ENCODE measurements at places on chromosomes 6 and 20.

DNA sequence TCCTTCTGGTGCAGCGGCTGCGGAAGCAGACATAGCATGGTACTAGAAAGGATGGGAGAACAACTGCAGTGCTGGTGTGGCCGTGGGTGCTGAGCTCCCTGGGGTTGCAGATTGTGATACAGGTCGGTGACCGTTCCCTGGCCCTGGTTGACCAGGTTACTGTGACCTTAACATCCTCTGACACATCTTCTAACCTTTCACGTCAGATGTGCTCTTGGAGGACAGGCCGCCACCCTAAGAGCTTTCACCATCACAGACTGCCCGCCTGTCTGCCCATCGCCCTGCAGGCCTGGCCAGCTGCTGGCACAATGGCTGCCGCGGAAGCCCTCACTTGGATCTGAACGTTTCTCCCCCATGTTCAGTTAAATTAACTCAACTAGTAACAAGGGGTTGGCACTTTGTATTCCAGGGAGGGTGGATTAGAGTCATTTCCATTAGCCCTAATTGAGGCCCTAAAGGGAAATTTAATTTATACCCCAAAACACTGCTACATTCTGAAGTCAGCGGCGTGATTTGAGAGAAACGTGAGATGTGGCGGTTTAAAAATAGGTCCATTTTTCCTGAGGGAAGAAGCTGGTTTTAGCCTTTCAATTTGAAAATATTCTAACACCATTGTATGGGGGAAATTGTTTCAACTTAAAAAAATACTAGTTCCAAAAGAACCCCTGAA, 443.9 kb upstream of the CDH4 start:
- no peak for DNase-seq

GRCh38 chr6:64083261-64083660, 447.7 kb downstream of the PHF3 start:
- DNase-seq: no peak

GRCh38 chr20:10540636-10541493, 105.8 kb downstream of the SLX4IP start:
- DNase-seq: no peak

- no peak for DNase-seq
Observed at GRCh38 chr20:63062188-63063140, 55.7 kb upstream of the BHLHE23 start.

DNA sequence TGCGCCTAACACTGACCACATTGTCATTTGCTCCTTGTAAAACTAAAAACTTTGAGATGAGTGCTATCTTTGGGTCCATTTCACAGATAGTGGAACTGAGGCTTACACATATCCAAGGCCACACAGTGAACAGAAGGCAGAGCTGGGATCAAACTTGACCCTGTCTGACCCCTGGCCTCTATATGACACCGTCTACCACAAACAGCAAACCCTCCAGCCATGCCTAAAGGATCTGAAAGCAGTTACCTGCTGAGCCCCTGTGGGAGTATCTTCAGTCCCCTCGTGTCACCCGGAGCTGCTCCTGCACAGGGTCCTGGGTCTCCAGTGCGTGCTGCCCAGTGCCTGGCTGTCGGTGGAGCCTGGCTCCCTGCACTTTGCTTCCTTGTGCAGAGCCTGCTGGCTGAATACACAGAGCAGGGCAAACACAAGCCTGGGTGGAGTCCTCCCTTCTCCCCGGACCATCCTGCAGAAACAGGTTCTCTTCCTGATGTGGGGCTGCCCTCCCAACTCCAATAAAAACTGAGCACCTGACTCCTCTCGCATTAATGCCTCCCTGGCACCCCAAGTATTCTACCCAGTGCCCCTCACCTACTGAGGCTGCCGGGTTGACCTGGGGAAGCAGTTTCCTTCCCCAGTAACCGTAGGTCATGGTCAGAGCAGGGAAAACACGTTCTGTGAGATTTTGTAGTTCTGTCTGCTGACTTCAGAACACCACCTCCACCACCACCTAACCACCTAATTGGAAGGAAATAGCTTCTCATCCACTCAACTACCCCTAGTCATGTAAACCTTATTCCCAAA, at the start of gene BCAS1:
TSS of gene BCAS1 (minus strand) at position 408 of the 801 bp plus-strand sequence. CDS start 11,876 bp downstream, outside the sequence.
- no peak for DNase-seq

GRCh38 chr6:139161817-139162284, 27.0 kb downstream of the HECA start:
- peak; percentile 53 for DNase-seq

GRCh38 chr6:16179970-16180431, 51.1 kb downstream of the MYLIP start:
- no peak for DNase-seq

- DNase-seq: no peak
Observed at GRCh38 chr6:167091026-167091804, 31.7 kb upstream of the CCR6 start.

DNA sequence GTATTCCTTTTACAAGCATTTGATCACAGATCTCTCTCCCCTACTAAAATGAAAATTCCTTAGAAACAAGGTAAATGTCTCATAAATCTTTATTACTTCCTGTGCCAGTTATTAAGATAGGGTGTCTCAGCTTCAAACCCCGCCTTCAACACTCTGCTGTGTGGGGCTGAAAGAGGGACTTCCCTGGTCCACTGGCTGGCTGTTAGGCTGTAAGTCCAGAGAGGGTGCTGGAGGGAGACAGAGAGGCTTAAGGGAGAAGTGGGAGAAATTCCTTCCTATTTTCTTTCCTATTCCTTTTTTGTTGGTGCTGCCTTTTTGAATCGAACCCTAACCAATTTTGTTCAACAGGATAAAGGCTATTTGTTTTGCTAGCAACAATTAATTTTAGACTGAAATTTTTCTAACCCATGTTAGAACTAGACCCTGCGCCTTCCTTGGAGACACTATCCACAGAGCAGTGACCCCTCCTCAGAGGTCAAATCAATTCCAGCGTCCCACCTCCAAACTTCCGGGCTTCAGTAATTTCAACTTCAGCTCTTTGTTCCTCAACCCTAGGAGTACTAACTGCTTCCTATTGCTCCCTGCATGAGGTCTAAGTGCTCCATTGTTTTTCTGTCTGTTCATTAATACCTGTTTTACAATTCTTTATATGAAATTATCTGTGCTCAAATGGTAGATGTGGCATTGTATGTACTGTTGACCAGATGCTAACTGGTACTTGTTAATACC, 207.5 kb upstream of the OPRM1 start:
- DNase-seq: no peak

DNA sequence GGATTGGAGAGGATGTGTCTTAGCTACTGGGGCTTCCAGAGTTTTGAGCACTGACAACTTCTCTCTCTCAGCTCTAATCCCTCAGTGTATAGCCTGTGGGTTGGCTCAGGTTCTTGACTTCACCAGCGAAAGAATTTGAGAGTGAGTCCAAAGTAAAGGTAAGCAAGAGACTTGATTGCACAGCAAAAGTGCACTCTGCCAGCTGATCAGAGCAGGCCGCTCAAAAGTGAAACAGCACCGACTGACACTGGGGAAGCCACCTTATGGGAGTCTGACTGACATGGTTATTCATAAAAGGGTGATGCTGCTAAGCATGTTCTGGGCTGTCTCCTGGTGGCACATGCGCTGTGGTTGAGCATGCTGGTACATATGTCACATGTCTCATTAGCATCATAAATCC, 389.5 kb downstream of the CBLN4 start:
- DNase-seq: no peak

- no peak for DNase-seq
Observed at GRCh38 chr6:14925699-14926026, 320.2 kb upstream of the JARID2 start.

DNA sequence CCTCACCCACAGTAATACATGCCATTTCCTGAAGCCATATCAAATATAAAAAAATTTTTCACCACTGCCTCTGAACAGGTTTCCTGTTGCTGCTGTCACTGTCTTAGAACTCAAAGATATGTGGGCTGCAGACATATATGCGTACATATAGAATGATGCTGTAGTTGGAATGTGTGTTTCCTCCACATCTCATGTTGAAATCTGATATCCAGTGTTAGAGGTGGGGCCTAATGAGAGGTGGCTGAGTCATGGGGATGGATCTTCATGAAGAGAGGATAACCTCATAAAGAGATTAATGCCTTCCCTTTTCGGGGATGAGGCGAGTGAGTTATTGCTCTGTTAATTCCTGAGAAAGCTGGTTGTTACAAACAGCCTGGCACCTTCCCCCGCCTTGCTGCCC, 7.7 kb upstream of the SCP2D1 start:
- DNase-seq: no peak

DNA sequence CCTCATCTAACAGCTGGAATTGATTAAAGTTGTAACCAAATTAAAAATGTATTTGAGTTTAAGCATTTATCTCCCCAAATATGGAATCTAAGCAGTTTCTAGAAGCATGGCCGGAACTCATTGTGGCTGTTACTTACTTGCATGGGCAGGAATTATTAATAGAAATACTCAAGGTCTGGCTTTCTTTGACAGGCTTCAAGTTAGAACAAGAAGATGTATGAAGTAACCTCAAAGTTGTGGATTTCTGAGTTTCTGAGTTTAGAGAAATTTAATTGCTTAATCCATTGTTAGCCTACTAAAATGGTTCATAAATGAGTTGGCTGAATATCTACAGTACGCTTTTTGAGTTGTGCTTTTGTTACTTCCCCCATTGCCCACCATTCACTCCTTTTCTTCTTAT, 7.7 kb downstream of the CARMIL1 start:
- DNase-seq: no peak

- DNase-seq: no peak
Observed at GRCh38 chr20:12594410-12595088, 414.2 kb upstream of the SPTLC3 start.

DNA sequence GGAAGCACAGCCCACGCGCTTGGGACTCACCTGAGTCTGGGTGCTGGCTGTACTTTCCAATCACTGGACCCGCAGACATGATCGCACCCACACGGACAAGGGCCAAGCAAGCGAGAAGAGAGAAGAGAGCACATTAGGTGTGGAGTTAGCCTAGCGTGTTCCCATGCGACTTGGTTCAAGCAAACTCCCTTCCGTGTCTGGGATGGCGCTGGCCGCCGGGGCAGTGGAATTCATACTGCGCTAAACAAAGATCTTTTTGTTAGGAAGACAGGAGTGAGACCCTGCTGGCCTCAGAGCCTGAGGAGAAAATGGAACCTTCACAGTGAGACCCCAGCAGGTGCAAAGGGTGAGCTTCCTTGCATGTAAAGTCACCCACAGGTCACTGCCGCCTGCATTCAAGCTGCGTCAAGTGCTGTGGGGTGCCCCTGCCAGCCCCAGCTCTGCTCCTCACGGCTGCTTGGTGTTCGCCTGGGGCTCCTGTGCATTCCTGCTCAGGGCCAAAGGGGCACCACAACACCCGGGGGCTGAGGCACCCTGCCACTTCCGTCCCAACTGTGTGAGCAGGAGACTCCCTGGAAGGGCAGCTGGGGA, 26.4 kb downstream of the PSMG4 start:
- DNase-seq: no peak

- no peak for DNase-seq
Observed at GRCh38 chr6:116354236-116354635, 16.5 kb upstream of the DSE start.

DNA sequence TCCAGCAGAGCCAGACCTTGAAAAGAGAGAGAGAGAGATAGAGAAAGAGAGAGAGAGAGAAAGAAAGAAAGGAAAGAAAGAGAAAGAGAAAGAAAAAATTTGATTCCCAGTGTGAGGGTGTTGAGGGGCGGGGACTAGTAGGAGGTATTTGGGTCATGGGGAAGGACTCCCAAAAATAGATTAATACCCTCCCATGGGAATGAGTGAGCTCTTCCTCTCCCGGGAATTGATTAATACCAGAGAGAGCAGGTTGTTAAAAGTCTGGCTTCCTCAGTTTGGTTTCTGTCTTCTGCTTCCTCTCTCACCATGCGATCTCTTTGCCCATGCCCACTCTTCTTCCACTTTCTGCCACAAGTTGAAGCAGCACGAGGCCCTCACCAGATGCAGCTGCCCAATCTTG, 28.8 kb upstream of the CFAP206 start:
- no peak for DNase-seq

DNA sequence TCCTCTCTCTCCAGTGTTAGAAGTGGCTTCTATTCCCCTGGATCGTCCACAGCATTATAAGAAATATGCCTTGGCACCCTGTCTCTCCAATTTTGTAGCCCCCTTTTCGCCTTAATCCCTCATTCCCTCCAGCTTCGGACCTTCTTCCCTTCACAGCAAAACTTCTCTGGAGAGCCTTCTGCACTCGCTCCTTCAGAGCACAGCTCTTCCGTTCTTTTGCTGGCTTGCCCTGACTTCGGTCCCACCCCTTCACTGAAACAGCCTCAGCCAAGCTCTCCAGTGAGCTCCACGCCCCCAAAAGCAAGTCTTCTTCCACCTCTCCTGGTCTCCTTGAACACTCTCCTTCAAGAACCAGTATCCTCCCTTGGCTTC, 134.7 kb upstream of the RNF24 start:
- DNase-seq: no peak

- DNase-seq: no peak
Observed at GRCh38 chr6:159461266-159461665, 231.8 kb downstream of the SOD2 start.

Data from stimulated activated CD4-positive, alpha-beta T cell treated with anti-CD3 and anti-CD28 coated beads, Interleukin-2, amount 100 ng/mL, for 48 hours (primary cell).